ENCODE measurements at places on chromosomes 11 and 22.

DNA sequence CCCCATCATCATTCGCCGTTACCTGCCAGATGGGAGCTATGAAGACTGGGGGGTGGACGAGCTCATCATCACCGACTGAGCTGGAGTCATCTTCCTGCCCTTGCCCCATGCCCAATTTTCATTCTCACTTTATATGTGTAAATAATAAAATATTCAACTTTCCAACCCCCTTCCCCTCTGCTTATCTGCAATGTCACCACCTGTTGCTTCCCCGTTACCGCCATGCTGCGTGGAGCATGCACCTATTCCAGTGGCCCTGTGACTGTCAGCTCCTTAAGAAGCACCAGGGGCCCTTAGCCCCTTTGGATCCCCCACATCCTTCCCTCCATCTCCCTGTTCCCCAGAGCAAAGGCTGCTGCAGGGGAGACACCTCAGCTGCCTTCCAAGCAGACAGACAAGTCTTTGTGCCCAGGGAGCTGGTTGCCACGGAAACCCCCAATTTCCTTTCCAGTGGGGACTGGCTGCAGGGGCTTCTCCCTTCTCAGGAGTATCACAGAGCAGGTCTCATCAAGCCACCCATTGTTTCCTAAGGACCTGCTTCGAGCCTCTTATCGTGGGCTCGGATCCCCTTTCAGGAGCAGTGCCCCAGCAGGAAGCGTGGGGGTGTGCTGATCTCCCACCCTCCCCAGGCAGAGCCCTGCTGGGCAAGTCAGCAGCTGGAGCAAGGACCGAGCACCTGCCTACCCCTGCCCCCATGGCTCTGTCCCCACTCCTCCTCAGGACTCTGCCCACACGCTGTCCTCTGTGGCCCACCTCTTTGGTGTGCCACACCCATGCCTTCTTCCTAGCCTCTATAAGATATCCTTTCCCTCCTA, 14.3 kb downstream of the POLR2F start:
- no peak for DNase-seq

DNA sequence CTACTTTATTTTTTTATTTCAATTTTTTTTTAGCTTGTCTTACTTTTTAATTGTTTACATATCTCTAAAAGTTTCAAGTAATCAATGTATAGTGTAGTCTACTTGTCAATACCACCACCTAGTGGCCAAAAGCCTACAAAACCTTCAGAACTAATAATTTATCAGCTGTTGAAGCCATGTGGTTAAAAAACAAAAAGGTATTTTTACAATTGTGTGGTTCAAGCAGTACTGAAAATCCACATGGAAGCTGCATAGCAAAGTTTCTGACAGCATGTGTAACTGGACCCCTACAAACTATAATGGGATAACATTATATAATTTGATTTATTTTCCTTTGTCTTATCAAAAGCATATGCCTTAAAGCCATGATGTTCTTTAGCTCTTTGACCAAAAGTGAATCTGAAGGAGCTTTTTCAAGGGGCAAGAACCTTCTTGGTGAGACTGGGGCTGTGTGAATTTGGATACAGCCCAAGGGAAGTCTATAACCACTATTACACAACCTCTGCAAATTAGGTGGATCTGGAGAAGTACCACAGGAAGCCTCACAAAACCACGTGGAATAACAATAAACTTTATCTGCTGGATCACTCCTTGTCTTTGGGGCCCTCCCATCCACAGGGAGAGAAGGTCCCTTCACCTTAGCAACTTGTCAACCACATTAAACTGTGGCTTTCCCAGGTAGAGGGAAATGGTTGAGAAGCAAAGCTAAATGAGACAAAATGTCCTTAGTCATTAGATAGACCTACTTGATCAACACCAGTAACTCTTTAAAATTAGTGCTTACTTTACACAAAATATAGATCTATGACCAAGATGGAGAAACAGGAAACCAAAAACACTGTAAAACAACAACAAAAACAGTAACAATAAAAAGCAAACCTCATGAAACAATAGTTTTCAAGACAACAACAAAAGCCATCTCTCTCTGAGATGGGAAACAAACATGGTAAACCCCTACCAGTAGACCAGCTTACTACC, 9.9 kb downstream of the NARS2 start:
- no peak for DNase-seq

DNA sequence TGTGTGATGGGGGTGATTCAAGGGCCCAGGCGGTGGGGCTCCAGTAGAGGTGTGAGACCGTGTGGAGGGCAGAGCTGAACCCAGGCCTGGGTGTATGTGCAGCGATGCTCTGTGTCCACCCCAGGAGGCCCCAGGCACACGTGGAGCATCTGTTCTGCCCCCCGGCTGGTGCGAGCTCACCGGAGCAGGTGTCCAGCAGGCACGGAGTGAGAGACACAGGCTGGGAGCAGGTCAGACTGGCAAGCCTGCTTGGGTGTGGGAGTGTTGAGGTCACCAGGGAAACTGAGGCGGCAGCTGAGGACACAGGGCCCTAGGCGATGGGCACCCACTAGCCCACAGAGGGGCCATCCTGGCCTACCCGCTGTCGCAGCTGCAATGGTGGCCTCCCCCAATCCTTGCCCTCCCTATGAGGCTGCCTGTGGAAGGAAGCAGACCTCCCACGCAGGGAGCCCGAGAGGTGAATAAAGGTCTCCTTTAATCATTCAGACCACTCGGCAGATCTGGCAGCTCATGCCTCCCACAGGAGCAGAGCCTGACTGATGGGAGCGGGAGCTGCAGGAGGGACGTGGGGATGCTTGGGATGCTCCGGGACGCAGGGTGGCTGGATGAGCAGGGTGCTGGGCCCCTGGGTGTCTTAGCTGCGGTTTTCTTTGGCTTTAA, 1165.1 kb downstream of the BRD1 start:
- DNase-seq, result no peak

DNA sequence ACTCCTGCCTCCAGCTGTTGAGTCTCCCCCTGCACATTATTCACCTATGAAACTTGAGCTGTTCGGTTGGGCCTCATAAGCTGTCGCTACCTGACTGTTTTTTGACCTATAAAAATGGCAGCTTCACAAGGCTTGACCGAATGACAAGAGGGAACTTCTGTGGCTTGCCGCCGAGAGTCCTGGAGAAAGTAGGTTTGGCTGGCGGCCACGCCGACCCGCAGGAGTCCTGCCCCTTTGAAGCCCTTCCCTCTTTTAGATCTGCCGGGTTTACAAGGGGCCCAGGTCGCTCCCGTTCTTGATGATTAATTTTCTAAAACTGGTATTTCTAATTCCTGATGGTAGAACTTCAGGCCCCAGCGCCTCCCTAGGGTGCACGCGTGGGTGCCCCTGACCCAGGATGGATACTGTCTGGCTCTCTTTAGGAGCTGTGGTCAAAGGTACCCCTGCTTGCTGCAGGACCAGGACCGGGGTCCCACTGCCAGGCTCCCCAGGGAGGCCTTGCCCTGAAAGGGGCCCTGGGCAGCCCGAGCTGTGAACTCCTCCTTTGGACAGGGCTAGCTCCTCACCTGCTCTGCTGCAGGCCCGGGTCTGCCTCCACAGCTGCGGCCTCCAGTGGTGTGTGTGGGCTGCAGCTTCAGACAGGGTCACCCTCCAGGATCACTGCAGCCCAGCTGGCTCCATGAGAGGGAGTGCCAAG, 171.8 kb downstream of the CTTN start:
- DNase-seq, result peak; percentile 37

- DNase-seq, result no peak
These were observed 20.5 kb downstream of the DAGLA start for GRCh38 chr11:61700720-61701119.

DNA sequence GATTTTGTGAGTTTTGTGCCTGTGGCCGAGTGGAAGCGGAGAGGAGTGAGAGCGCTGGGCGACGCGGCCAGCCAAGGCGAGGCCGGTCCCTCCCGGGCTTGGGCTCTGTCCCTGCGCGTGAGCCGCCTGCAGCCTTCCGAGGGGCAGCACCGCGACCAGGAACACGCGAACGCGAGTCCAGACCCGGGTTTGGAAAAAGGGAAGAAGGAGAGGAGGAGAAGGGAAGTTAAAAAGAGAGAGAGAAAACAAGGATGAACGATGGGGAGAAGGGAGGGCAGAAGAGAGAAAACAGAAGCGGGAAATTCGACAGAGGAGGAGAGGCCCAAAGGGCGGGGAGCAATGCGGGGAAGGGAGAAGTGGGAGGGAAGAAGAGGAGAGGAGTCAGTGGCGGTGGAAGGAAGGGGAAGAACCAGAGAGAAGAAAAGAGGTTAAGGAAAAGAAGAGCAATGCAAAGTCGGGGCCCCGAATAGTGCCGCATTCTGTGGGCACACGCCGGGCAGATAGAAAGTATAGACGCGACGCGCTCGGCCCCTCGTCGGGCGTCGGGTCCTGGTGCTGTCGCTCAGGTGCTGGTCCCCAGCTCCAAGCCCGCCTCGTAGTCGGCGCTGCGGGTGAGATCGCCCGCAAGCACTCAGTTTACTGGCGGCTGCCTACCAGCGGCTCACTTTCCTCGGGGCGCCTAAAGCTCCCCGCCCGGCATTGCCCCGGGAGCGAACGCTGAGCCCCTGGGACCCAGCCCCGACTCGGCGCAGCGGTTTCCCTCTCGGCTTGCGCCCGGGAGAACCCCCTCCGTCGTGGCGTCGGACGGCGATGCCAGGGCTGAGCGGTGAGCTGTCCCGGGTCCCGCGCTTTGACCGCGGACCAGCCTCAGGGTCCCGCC, 2.8 kb upstream of the BARX2 start:
- DNase-seq, result peak; percentile 24

DNA sequence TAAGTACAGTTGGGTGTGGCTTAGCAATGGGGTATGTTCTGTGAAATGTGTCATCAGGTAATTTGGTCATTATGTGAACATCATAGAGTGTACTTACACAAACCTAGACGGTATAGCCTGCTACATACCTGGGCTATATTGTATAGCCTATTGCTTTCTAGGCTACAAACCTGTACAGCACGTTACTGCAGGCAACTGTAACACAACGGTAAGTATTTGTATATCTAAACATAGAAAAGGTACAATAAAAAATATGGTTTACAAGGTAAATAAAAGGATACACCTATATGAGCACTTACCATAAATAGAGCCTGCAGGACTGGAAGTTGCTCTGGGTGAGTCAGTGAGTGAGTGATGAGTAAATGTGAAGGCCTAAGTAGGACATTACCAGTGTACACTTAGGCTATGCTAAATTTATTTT, 73.1 kb upstream of the GDPD4 start:
- no peak for DNase-seq

DNA sequence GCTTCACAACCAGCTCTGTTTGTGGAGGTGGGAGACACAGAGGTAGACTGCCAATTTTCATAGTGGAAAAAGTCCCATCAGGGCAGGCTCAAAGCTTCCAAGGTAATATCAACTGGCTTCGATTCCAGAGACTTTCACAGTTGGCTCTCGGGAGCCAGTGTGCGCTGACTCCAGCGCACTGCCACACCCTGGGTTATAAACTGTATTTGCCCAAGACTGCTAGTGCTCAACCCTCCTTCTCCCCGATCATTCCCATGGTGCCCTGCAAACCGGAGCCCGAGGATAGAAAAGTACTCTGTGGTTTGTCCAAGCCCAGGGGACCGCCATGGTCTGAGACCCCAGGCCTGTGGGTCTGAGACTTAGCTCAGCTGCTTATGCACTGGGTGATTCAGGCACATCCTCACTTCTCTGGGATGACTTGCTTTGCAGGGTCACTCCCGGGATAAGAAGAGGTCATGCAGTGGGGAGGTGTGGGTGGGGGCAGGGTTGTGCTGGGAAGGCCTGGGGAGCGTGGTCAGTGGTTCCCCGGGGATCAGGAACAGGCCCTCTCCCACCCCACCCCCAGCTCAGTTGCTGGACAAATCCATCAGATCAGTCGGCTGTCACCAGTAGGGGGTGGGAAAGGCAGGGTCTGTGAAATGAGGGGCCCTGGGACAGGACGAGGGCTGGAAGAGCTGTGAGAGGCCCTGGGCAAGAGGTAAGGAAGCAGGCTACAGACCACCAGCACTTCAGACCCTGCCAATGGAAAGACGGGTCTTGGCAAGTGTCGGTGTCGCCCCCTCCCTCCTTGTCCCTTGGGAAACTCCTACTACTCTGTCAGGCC, 26.7 kb upstream of the PICK1 start:
- DNase-seq, result no peak

- DNase-seq, result no peak
These were observed 169.9 kb downstream of the KIF18A start for GRCh38 chr11:27938011-27938410.

DNA sequence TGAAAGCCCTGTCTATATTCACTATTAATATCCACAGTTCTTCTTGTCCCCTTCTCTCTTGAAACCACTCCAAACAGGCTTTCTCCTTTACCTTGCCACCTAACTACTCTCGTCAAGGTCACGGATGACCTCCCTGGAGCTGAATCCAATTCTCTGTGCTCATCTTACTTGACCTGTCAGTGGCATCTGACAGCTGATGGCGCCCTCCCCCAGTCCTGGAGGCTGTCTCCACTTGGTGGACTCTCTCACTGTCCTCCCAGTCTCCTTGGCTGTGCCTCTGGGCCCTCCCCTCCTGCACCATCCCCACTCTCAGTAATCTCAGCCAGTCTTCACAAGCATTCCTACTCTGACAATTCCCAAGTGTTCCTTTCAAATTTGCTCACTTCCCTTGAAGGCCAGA, 8.7 kb downstream of the TNKS1BP1 start:
- DNase-seq, result no peak

DNA sequence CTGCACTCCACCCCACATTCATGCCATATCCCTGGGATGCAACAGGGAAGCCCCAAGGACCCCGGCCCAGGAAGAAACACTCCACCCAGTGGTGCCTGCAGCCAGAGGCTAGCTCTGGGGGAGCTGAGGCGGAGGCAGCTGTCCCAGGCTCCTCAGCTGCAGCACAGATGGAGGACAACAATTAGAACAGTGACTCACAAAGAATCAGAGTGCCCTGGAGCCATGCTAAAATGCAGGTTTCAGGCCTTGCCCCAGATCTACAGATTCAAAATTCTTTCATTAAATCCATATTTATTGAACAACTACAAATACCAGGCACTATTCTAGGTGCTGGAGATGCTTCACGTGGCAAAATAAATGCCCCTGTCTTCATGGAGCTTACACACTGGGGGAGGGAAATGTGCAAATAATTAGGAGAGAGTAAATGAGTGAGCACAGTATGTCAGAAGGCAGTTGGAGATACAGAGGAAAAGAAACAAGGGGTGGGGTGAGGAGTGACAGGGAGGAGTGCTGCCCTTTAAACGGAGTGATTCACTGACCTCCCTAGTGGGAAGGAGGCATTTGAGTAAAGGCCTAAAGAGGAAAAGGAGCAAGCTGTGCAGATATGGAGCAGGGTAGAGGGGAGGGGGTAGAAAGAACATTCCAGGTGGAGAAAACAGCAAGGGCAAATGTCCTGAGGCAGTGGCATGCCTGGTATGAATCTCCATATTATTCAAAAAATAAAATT, 73.3 kb upstream of the CSNK2A3 start:
- no peak for DNase-seq
